ENCODE measurements at places on chromosomes 3 and 15.

DNA sequence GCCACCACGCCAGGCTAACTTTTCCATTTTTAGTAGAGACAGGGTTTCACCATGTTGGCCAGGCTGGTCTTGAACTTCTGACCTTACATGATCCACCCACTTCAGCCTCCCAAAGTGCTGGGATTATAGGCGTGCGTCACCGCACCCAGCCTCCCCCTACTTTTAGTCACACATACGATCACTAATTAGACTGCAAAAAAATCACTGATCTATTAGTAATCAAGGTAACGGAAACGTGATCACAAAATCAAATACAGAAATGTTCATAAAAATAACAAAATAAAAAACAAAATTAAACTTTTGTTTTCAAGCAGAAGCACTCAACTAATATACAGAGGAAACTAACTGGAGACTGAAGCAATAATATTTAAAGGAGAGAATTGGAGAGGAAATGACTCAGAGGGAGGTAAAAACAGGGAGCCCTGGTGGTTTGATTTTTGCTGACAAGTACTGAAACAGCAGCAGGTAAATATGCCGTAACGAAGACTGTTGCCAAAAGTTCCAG, 4.6 kb downstream of the WDR53 start:
- no peak for DNase-seq

DNA sequence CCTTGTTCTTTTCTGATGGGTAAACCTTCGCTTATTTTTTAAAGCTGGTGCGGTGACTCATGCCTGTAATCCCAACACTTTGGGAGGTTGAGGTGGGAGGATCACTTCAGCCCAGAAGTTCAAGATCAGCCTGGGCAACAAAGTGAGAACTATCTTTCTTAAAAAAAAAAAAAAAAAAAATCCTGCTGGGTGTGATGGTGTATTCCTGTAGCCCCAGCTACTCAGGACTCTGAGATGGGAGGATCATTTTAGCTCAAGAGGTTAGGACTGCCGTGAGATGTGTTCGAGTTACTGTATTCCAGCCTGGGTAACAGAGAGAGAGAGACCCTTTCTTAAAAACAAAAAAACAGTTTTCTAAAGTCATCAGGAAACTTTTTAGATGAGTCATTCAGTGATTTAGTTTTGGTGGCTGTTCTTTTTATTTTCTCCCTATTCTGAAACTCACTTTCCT, 37.7 kb downstream of the SLMAP start:
- no peak for DNase-seq

DNA sequence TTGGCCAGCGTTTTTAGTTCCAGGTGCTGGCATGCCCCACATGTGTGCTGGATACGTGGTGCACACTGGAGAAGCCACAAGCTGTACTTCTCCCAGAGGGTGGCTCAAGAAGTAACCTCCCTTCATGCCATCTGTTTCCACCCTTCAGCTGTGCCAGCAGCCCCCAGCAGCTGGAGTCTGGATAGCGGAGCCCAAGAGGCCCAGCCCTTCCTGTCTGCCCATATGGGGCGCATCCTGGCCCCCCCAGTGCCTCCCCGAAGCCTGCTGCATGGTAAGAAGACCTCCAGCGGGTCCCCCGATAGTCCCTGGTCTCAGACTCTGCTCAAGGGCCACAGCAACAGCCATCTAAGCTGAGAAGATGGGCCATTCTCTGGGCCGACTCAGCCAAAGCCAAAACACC, 5.8 kb upstream of the MANF start:
- no peak for DNase-seq

DNA sequence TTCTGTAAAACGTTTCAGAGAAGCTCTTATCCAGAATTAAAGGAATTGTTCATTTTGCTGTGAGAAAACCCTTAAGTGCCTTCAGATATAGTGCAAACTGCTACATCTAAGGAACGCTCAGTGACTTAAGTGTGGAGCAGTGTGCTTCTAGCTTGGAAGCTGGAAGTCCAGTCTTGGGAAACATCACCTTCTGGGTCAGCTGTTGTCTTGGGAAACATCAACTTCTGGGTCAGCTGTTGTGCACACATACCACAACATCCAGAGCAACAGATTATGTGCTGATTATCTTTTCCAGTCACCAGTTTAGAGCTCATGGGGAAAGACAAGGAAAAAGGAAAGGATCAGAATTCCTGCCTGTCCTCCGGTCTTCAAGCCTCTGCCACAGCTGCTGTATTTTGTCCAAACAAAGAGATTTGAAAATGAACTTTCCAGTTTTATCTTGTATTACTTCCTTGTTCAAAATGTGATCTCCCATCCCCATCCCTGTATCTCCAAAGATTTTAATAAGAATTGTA, 713.6 kb downstream of the NSUN3 start:
- no peak for DNase-seq

DNA sequence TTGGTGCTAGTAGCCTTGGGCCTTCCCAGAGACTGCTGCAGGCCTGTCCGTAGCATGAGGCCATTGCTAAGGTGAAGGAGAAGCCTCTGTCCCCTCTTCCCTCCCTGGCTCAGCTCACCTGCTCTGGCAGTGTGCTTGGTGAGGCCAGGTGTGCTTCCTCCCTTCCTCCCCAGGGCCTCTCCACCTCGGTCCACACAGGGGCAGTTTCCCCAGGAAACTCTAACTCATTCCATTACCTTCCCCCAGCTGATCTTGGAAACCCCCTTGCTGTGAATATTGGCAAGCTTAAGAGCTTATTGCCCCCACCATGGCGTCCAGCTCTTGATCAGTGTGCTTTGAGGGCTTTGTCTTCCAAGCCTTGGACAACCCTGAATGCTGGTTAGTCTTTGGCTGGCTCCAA, 52.7 kb downstream of the ZNF445 start:
- DNase-seq = no peak

GRCh38 chr3:195584543-195584870, 767 bp upstream of the APOD start:
- DNase-seq = no peak

DNA sequence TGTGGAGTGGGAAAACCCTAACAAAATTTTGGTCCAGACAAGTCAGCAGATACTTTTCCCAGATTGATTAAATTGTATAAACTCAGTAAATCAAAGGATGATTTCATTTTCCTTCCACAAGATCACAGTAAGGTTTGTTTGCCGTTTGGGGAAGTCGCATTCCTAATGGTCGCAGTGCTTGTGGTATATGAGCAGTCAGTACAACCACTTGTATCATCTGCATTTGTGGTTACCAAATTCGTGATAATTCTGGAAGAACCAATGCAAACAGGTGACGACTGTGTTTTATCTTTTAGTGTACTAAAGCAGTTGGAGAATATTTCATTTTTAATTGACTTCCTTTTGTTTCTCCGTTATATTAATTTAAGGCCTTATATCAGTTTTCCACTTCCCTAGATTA, 100.0 kb upstream of the CNTN6 start:
- no peak for DNase-seq

DNA sequence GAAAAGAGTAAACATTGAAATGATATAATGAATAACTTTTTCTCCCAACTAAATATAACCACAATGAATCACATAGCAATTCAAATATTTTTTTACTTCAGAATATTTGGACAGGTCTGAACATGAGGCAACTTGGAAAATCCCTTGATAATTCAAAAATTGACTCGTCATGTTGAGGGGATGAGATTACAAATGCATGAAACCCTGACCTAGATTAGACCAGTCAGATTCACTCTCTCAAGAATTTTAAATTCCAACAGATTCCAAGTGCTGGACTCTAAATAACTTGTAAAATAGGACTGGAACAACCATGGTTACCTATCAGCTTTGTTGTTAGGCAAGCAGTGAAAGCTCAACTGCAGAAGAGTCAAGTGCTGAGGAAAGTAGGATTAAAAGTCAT, 317.5 kb downstream of the GBE1 start:
- no peak for DNase-seq

- DNase-seq = no peak
Observed at GRCh38 chr3:161035711-161036110, 69.4 kb downstream of the B3GALNT1 start.

- no peak for DNase-seq
Observed at GRCh38 chr3:45272032-45272810, 46.1 kb upstream of the TMEM158 start.

GRCh38 chr3:24060055-24060454, 115.0 kb downstream of the NR1D2 start:
- DNase-seq = no peak

DNA sequence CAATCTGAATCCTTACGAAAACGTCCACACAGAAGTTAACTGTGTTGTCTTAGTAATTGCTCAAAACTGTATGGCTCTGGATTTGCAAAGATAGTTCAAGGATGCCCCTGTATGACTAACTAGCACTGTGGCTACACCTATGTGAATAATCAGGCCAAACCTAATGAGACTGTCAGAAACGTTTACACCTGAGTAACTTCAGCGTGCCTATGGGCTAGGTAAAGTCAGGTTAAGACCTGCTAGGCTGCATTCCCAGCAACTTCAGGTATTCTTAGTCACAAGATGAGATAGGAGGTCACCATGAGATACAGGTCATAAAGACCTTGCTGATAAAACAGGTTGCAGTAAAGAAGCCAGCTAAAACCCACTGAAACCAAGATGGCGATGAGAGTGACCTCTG, 87.8 kb upstream of the PLXND1 start:
- DNase-seq = no peak

DNA sequence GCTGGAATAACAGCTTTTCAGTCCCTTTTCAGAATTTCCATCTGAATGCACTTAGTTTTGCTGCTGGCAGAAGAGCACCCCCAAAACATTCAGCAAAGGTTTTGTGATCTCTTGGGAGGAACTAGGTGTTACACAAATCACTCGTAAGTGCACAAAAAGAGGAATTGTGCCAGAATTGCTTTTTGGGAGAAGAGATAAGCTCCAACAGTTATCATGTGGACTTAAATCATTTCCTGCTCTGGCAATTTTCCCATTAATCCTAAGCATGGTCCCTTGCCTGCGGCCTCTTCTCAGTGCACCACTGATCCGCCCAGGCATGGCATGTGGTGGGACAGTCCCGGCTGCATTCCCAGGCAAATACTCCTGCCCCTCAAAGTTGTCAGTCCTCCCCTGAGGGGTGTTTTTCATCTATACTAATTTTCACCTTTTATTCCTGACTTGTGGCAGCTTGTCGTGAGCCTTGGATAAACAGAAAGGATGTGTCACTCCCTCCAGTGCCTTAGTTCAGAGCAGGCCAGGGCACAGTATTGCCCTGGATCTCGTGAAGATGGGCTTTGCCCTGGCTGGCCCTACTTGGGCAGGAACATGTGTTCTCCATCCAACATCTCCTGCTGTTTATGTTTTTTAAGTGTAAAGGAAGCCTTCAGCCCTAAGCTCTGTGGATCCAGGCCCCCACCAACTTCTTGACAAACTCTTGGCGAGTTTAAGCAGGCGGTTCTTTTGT, 44.6 kb upstream of the VILL start:
- no peak for DNase-seq

DNA sequence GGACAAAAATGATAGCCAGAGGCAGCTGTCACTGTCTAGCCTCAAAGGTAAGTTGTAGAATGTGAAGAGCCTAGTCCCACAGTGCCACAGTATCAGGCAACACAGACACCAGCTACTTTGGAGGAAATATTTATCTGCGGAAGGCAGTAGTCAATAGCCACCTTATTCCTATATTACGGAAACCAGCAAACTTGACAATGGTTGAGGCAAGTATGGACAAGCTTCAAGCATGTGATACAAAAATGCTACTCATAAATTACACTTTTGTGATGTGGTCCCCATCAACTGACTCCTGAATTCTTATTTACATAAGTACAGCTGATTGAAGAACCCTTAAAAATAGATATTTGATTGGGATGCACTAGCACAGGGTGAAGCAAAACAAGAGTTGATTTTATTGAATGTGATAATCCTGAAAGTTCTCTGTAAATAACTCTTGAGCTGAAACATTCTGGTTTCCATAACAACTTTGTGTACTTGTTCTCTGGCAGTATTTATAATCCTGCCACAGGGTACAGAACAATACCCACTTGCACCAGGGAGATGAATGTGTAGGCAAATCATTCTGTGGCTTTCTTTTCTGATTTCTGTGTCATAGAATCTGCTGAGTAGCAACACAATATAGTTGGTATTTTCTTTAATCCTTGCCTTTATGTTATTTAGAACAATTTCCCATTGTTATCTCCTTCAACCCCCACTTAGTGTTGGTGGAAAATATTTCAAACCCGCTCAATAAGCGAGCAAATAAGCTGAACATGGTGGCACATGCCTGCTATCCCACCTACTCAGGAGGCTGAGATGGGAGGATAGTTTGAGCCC, at the start of gene ANKUB1:
Gene ANKUB1 (minus strand): TSS at position 103 of the 819 bp plus-strand sequence. CDS start 188 bp downstream, outside the sequence.
- DNase-seq = peak; percentile 88

GRCh38 chr3:108998436-108998835, 44.8 kb upstream of the GUCA1C start:
- DNase-seq = no peak

DNA sequence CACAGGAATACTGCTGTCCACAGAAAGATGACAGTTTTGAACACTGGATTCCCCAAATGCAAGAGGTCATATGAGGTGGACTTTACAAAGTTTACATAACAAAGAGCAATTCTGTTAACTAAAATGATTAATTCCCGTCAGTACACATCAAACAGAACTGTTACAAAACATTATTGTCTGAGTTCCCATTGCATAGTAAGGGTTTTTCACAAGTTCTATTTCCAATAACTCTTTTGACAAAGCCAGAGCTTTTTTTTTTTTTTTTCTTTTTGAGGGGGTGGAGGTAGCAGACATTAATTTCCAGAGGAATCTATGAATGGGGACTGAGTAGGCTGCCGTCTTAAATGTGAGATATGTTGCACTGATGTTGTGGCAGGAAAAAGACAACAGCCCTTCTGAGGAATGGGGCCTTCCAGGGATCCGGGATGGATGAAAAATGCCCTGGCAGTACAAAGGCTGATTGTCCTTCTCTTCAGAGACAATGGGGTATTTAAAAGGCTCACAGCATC, 178.1 kb upstream of the KBTBD8 start:
- no peak for DNase-seq

GRCh38 chr3:46609944-46610722, 2.2 kb upstream of the FAM240A start:
- DNase-seq = no peak

GRCh38 chr15:70242951-70243685, 145.4 kb upstream of the TLE3 start:
- no peak for DNase-seq

DNA sequence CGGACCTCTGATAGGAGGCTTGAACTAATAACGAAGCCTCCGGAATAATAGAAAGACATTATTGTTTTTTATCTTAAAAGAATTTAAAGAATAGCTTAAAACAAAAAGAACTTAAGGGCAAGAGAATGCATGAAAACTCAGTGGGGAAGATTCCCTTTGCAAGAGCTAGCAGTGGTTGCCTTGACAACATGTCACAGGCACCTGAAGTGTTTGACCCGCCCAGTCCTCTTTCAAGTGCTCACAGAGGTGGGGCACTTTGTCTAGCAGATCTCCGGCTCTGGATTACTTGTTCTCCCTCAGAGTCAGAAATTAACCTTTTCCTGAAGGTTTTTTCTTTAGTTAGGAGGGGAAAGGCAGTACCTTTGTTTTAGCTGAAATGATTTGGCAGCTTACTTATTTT, 37.8 kb downstream of the LARS2 start:
- peak; percentile 80 for DNase-seq

GRCh38 chr15:64443747-64444621, 16.4 kb upstream of the ZNF609 start:
- DNase-seq = peak; percentile 25

All from DMS53 (cell line).